Left ventricle myocardium inferior (tissue), 1 donor: ENCODE measurements at places on chromosomes 4 and X. TPM values are rescaled to one million over a fixed set of nuclear protein-coding genes. Genes with fewer than 3 reads are reported as not detected.

The HNRNPH2 gene
- 51.4 TPM for total RNA-seq

The NOX1 gene
- not detected for total RNA-seq

The NR3C2 gene
- total RNA-seq, result 23.9 TPM

The S100P gene
- not detected for total RNA-seq

The GSX2 gene
- total RNA-seq, result not detected

The SHOX gene
- total RNA-seq, result not detected

The TEX13C gene
- total RNA-seq, result not detected
